ENCODE measurements at places on chromosomes 2 and 18. TPM values are rescaled to one million over a fixed set of nuclear protein-coding genes. Genes with fewer than 3 reads are reported as not detected.

Gene SIGLEC15
- not detected for total RNA-seq

Gene ACADL
- total RNA-seq, result 0.09 TPM

Gene BUB1
- total RNA-seq, result 32.4 TPM

Gene GAL3ST2
- total RNA-seq, result 0.36 TPM

Gene VWC2L
- not detected for total RNA-seq

Gene NAT8
- not detected for total RNA-seq

Gene CNRIP1
- 3.2 TPM for total RNA-seq

Gene RBMS1
- 63.4 TPM for total RNA-seq

Gene DSC2
- 1.3 TPM for total RNA-seq

Gene ATP6V1B1
- total RNA-seq, result 0.32 TPM

Gene MATN3
- 13.7 TPM for total RNA-seq

Gene NTSR2
- total RNA-seq, result not detected

Gene DAPL1
- total RNA-seq, result not detected

Gene OBSL1
- total RNA-seq, result 24.0 TPM

Gene IL37
- not detected for total RNA-seq

Gene SERPINB7
- total RNA-seq, result 1.9 TPM

Gene LAPTM4A
- 139 TPM for total RNA-seq

Gene XIRP2
- total RNA-seq, result not detected

Gene CYS1
- 1.4 TPM for total RNA-seq

Gene MYO3B
- not detected for total RNA-seq

Gene BMP10
- total RNA-seq, result not detected

Gene PROKR1
- total RNA-seq, result not detected

Gene ACVR1C
- total RNA-seq, result 0.06 TPM
